NCI-H774 (cell line): ENCODE measurements at places on chromosomes 1 and 21.

GRCh38 chr1:39720094-39720999 is 18.3 kb upstream of the PPIE start:
- DNase-seq, result peak; percentile 76

DNA sequence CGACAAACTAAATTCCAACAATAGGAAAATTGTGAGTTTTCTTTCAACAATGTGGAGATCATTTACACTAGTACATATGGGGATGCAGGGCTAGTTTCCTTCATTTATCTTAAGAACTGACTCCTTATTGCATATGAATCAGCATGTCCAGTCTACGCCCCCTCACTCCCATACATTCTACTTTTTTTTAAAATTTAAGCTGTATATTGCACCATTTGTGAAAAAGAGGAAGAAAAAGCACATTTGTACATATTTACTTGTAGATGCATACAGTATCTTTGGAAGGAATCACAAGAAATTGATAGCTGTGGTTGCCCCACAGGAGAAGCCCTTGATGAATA is 15.9 kb downstream of the VPS26C start:
- DNase-seq, result no peak

GRCh38 chr1:49016030-49016977 is 239.6 kb upstream of the BEND5 start:
- DNase-seq, result no peak

- no peak for DNase-seq
These were observed 47.0 kb upstream of the CSF1 start for GRCh38 chr1:109863667-109864046.

GRCh38 chr1:98314601-98315000 is 346.9 kb upstream of the SNX7 start:
- DNase-seq, result no peak

DNA sequence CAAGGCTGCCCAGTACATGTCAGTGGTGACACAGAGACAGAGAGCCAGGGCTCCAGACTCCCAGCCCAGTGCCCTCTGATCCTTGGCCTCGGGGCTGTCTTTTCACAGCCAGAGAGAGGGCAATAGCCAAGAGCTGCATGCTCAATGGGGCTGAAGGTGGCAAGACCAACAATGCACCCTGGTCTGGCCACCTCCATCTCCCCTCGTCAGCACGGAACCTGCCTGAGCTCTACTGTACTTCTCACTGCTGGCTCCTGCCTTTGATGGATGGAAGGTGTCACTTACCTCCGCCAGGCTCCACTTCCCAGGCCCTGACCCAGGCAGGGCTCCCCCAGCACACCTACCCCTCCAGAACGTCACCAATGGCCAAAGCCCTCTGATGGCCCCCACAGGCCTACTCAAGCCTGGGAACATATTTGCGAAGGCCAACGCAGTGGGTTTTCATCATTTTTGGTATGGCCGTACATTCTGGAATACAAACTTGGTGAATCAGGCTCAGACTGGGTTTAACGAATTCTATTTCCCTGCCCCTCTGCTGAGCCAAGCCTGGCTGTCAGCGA is 88.1 kb downstream of the DMRTB1 start:
- no peak for DNase-seq

DNA sequence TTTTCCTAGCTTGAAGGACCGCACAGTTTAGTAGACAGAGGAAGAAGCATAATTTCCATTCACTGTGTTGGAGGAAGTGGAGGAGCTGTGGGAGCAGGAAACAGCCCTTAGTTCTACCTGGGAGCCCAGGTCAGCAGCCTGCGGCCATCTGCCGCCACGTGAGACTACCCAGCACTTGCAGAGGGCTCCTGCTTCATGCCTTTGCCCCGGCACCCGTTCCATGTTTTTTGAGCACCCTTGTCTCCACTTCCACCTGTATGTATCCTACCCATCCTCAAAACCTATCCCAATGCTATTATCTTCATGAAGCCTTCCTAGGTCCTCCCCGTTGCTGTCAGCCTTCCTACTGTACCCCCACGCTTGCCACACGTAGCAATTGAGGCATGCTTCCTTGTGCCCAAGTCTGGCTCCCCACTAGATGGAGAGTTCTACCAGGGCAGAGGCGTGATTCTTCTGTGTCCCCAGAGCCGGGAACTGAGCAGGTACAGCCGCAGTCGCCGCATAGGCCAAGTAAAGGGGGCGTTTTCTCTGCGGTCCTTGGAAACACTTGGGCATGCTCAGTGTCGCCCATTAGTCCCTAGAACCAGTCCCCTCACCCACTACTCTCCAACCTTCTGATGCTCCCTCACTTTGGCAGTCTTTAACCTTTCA is 1.9 kb downstream of the SLC6A9 start:
- no peak for DNase-seq

DNA sequence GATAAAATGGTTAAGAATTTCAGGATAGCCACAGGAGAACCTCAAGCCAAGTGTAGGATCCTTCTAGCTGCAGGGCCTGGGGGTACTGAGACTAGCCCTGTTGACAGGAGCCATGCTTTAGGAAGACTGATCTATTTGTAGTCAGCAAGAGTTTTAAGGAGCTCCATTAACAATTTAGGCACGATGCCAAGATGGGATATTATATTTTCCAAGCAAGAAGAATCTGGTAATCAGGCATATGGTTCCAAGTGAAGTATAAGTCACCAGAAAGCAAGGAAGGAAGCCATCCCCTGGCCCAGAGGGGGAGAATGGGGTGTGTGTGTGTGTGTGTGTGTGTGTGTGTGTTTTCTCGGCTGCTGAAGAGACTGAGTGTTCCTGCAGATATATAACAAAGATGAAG is 7.0 kb downstream of the IFNAR2 start:
- DNase-seq, result no peak

DNA sequence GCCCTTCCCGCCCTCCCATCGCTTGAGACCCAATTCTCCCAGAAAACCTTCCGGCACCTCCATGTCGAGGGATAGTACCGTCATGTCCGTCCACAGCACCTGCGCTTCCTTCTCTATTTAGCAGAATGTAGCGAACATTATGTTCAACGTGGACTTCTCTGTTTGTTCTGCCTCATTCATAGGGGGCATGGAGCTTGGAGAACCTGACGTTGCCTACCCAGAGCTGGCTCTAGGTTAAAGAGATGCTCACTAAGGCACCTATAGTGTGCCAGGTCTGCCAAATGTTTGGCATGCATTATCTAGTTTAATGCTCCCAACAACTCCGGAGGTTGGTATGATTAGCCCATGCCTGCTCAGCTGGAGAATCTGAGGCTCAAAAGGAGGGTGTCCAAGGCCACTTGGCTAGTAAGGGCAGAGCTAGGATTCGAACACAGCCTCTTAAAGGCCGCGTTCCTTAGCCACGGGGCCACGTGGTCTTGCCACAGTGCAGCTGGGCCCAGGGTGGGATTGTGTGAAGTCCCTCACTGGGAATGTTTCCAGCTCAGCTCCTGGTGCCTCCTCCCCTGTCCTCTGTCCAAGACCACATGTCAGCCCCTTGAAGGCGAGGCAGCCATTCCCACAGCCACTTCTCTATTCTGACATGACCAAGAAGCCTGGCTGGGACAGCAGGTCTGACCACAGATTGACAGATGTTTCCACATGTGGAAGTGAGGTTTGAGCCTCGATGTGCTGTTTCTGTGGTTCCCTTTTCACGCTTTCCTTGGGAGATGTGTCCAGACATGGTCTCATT is 57.8 kb downstream of the RUNX3 start:
- DNase-seq, result no peak

DNA sequence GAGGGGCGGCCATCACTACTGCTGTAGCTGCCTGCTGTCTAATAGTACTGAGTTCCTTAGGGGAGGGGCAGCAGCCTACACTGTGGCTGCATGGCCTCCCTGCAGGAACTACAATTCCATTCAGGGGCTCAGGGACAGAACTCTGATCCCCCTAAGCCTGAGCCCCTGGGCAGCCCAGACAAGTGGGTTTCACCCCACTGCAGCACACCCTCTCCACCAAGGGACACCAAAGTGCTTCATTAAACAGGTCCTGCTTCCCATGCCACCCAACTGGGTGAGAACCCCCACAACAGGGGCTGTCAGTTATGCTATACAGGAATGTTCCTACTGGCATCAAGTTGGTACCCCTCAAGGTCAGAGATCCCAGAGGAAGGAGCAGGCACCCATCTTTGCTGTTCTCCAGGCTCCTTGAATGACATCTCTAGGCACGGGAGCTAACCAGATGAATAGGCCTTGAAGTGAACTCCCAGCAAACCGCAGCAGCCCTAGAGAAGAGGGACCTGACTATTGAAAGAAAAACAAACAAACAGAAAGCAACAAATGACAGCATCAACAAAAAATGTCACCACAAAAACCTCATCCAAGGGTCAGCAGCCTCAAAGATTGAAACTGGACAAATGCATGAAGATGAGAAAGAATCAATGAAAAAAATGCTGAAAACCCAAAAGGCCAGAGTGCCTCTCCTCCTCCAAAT is 437.4 kb downstream of the NUF2 start:
- DNase-seq, result no peak

- DNase-seq, result no peak
These were observed 145.0 kb upstream of the TIAM1 start for GRCh38 chr21:31489014-31489413.

DNA sequence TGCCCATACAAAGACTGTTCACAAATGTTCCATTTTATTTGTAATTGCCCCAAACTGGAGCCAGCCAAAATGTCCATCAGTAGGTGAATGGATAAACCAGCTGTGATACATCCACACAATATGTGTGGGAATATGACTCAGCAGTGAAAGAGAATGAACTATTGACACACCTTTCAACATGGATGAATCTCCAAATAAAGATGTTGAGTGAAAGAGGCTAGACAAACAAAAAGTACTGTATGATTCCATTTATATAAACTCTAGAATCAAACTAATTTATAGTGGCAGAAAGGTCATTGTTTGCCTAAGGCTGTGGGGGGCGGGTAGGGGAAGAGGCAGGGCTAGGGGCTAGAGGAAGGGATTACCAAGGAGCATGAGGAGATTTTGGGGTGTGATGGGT is 4.5 kb downstream of the DHCR24 start:
- peak; percentile 48 for DNase-seq

- peak; percentile 80 for DNase-seq
These were observed 684 bp downstream of the SLC2A1 start for GRCh38 chr1:42957880-42958487.

GRCh38 chr1:233904633-233905415 is at the start of gene SLC35F3:
TSS of gene SLC35F3 (plus strand) at chr1:233904676.
- peak; percentile 67 for DNase-seq

GRCh38 chr1:93751377-93752250 is 70.0 kb upstream of the BCAR3 start:
- DNase-seq, result no peak

DNA sequence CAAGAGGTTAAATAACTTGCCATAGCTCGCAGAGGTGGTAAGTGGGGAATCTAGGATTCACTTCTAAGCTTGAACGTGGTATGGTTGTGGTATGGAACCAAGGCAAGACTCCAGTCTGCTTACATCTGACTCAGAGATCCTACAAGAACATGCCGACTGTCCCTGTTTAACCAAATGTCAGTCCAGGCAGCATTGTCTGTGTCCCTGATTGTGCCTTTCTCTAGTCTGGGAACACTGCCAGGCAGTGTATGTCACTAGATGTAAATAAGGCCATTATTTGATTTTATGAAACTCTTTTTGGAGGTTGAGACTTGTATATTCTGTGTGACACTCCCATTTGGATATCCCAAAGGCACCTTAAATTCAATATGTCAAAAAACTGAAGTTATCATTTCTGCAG is 96.0 kb downstream of the NOS1AP start:
- peak; percentile 40 for DNase-seq

- DNase-seq, result peak; percentile 33
These were observed 104.6 kb upstream of the LBR start for GRCh38 chr1:225532240-225532944.

GRCh38 chr1:160429125-160429561 is 28.8 kb downstream of the VANGL2 start:
- no peak for DNase-seq

- DNase-seq, result no peak
These were observed 220.3 kb downstream of the GRIK1 start for GRCh38 chr21:29719521-29719920.

DNA sequence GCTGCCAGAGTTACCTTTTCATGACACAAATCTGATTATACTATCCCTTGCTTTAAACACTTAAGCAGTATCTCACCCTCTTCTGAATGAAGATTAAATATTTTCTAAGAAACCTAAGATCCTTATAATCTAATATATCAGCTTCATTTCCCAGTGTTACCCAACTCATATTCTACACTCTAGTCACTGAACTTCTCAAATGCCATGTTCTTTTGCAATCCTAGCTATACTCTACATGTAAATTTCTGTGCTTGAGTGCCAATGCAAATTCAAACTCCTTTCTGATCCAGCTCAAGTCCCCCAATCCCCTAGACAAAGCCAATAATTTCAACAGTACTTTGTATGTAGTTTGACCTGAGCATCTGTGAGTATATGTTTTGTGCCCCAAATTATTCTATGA is 293.9 kb downstream of the SDCCAG8 start:
- DNase-seq, result no peak

DNA sequence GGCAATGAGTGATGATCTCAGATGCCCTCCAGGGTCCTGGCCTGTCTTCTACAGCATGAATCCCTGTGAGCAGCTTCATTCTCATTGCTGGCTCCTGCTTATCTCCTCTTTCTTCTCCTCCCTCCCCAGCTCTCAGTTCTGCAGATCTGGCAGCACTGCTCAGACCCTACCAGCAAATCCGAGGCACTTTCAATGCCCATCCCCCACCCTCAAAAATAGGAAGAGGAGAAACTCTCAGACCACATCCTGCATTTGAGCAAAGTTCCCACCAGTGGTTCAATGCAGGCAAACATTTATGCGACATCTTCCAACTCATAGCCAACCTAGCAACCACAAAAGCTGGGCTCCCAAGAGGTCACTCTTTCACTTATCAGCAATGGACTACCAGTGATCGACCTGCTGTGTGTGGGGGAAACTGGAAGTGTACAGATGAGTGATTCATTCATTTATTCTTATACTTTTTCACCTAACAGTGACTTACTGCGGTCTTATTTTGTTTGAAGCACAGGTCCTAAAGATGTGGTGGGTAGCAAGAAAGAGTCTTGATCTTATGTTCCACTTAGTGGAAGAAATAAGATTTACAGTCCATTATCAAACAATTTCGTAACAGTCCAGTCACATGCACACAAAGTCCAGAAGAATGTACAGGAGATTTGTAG is 5.8 kb upstream of the CHI3L2 start:
- DNase-seq, result no peak
